Transverse colon (tissue), 4 donors: ENCODE measurements at places on chromosomes 11 and 22. TPM values are rescaled to one million over a fixed set of nuclear protein-coding genes. Genes with fewer than 3 reads are reported as not detected.

Gene DEFB108B
- not detected for total RNA-seq

Gene ZNRF3
- 7.5 TPM for total RNA-seq

Gene GGTLC2
- not detected for total RNA-seq

Gene POU2AF2
- total RNA-seq = not detected

Gene TSPAN18
- total RNA-seq = 2.6 TPM

Gene TRIM48
- not detected for total RNA-seq

Gene F2
- total RNA-seq = 0.41 TPM

Gene INPP5J
- 38.9 TPM for total RNA-seq

Gene SERHL2
- not detected for total RNA-seq

Gene OR51B2
- total RNA-seq = not detected

Gene FAM111B
- total RNA-seq = 1.7 TPM

Gene CRYBB2
- total RNA-seq = not detected

Gene OR2AG1
- not detected for total RNA-seq

Gene RBMXL2
- not detected for total RNA-seq

Gene CD3G
- total RNA-seq = not detected

Gene DDI1
- total RNA-seq = not detected

Gene PGA3
- total RNA-seq = 1.5 TPM

Gene MRGPRE
- not detected for total RNA-seq

Gene CCDC73
- total RNA-seq = not detected

Gene SLC22A8
- total RNA-seq = not detected

Gene SYT9
- total RNA-seq = 0.14 TPM

Gene TRIM22
- total RNA-seq = 3.2 TPM

Gene C22orf42
- total RNA-seq = not detected

Gene OR52H1
- total RNA-seq = not detected

Gene SOX6
- 22.7 TPM for total RNA-seq

Gene BTBD18
- not detected for total RNA-seq

Gene ARHGAP8
- total RNA-seq = 31.8 TPM

Gene PHF21B
- not detected for total RNA-seq

Gene ADM2
- 0.75 TPM for total RNA-seq

Gene MPEG1
- total RNA-seq = 7.6 TPM

Gene E2F8
- 0.64 TPM for total RNA-seq

Gene PLAAT5
- total RNA-seq = 1.4 TPM

Gene OAF
- total RNA-seq = 367 TPM

Gene OR10D3
- not detected for total RNA-seq
